ENCODE measurements at places on chromosomes 2 and 18.
A peak's percentile ranks its signal among the peaks of the same experiment; 100 is the strongest.

- DNase-seq, result no peak
Observed at GRCh38 chr2:113977660-113978523, 88.0 kb downstream of the ACTR3 start.

GRCh38 chr2:40480596-40480995, 28.7 kb upstream of the SLC8A1 start:
- DNase-seq, result no peak

GRCh38 chr2:231294571-231295362, 96.3 kb downstream of the ARMC9 start:
- DNase-seq, result no peak

GRCh38 chr2:70678576-70679143, 89.3 kb downstream of the ADD2 start:
- no peak for DNase-seq

DNA sequence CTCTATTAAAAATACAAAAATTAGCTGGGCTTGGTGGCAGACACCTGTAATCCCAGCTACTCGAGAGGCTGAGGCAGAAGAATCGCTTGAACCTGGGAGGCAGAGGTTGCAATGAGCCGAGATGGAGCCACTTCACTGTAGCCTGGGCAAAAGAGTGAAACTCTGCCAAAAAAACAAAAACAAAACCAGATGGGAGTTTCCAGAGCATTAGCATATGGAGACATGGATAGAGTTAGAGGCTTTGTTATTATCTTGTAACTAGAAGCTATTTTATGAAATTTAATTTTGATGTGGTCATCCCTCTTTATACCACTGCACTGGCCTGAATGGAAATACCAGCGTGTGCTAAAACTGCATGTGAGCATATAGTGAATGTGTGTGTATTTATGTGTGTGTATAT, 58.9 kb downstream of the TRAPPC8 start:
- no peak for DNase-seq

GRCh38 chr2:14690926-14691325, 58.4 kb downstream of the LRATD1 start:
- DNase-seq, result no peak

DNA sequence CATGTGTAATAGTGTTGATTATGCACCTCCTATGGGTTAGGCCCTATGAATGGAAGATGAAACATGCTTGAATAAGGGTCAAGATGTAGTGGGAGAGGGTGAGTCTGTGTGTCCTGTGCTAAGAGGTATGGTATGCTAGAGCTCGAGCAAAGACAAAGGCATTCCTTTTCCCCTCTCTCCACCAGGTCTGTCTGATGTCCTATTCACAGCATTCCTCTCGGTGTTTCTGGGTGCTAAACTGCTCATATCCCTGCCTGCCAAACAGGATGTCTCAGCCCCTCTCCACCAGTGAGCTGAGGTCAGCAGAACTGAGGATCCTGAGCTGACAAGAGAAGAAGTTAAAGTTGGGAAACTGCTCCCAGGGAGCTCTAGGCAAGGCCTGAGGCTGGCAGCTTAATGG, 344.9 kb downstream of the TSN start:
- DNase-seq, result no peak

GRCh38 chr2:160087854-160088745, 25.7 kb upstream of the PLA2R1 start:
- no peak for DNase-seq

DNA sequence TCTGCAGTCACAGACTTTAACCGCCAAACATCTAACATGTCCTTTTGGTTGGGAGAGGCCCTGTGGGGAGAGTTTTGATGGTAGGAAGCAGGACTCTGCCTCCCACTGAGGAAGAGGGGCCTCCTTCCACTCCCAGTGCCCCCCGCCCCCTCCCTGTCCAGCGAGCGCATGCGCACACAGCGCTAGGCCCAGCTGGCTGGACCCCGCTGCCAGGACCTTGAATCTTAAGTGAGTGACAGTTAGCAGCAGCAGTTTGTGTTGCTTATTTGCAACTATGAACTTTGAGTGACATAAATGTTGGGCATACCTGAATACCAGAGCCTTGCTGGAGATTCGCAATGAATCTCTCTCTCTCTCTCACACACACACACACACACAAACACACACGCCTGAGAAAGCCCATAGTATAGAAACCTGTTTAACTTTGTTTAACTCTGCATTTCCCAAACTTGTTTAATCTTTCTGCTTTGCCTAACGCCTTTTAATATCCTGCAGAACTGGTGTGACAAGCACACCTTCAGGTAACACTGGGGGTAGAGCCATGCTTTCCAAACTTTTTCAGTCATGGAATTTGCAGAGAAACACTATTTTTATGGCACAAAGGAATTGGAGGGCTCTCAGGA, 134.6 kb upstream of the SMAD2 start:
- DNase-seq, result no peak

DNA sequence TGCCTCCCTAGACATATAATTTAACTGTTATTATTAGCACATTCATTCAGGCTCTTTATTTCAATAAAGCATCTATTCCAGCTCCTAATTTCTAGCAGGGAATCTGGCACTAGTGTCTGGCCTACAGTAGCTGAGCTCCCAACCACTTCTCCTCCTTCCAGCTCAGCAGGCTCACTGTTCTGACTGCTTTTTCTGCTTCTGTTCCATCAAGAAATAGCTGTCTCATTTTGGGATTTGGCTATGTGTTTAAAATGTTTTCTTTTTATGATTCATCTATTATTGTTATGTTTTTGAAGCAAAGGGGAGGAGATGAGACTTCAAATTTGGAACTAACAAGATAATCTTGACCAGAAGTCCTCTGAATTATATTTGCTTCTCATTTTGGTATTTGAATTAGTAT, 172.7 kb upstream of the SMAD7 start:
- no peak for DNase-seq

DNA sequence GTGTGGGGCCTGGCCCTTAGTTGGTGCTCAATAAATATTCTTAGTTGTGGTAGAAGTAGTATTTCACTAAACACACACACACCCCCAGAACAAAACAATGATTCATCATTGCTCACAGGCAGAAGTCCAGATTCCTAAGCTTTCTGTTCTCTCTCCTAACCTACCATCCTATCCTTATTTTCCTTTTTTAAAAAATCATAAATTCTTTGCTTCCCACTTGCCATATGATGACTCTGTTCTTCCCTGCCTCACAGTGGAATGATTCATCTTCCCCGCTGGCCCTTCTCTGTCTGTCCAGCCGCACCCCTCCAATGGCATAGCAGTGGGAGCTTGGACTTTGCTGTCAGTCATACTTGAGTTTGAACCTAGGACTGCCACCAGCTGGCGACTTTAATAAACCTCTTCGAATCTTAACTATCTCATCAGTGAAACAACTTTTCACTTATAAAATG, 5.2 kb downstream of the EML6 start:
- no peak for DNase-seq

DNA sequence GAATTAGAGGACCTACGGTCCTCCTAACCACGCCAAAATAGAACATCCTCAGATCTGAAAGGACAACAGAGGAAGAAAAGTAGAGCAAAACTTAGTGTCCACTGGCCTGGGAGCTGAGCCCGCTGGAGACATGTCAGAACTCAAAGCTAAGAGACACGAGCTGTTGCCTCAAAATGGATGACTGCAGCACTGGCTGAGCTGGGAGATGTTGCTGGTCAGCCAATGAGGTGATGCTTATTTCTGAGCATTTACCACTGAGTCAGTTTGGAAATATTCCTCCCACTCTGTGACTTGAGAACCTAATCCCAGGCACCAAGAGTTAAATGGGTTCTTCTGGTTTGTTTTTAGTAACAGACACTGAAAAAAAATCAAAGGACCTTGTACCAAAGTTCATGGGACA, 32.6 kb downstream of the FBXO15 start:
- no peak for DNase-seq

DNA sequence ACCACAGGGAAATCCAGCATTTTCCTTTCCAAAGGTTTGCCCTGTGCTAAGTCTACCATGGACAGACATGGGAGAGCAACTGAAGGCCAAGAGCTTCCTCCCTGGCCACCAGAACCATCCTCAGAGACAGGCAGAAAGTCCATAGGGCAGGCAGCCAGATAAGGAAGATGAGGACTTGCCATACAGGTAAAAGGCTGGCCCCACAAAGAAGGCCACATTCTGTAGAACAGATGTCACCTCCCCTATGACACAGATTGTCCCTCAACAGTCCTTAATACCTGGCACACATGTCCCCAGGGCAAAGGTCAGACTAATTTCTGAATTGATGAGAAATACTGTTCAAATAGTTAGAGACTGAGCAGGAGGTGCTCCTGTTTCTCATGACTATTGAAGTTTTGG, 52.0 kb downstream of the FECH start:
- no peak for DNase-seq

DNA sequence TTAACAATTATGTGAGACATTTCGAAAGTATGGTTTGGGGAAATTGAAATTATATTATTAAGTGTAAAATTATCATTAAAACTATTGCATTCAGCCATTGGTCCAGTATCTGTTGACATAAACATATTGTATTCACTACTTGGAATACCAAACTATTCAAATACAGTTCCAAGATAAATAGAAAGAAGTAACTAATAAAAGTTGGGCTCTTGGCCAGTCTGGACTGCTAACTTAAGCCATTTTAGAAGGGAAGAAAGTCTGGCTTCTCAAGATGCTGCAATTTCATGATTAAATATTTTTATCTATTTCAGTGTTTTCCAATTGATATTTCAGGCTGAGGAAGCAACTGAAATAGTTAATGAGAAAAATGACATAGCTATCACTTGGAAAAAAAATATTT, 109.8 kb upstream of the CHRNA1 start:
- DNase-seq, result no peak

GRCh38 chr2:24816884-24817283, 23.7 kb downstream of the CENPO start:
- no peak for DNase-seq

GRCh38 chr2:69073928-69074570, 61.1 kb downstream of the ANTXR1 start:
- DNase-seq, result no peak

DNA sequence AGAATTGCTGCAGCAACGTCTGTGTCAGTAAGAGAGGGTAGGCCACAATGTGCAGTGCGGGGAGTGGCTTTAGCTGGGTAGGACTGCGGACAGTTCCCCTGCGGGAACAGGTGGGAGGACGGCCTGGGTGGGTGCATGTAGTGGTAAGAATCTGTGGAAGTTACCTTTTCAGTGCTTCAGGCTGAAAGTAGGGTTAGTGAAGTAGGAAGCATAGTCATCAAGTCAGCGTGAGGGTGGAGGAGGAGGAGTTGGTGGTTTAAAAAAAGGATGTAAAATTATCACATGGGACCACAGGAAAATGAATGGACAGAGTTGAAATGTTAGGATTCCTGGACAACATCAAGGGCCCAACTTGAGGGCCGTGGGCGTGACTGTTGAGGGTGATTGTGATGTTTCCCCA, 13.2 kb downstream of the CEP192 start:
- DNase-seq, result no peak

DNA sequence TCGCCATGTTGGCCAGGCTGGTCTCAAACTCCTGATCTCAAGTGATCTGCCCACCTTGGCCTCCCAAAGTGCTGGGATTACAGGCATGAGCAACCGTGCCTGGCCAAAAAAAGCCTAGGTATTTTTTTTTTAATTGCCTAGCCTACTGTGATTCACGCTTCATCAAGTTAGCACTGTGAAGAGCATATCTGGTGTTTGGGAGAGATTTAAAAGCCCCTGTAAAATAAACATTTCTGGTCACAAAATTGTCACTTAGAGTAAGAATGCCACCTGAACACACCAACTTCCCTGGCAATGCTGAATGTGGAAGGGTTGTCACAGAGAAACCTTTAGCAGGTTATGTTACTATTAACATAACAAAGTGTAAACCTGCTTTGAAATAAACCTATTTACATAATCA, 39.7 kb upstream of the CHAC2 start:
- DNase-seq, result no peak

DNA sequence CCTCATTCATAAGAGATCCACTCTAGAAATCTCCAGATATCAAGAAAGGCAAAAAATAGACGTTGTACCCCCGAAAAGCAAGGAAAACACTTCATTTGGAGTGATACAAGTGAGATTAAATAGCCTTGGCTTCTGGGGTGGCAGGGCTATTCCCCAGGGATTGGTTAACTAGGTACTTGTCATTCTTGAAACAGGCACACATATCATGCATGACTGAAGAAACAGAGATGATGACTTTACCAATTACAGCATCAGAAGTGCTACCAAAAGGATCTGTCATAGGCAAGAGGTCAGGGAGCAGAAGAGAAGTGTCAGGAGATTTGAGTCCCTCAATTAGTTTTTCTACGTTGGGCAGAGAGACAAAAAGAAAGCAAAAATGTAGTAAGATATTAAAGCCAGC, 45.2 kb upstream of the NFU1 start:
- peak; percentile 20 for DNase-seq

DNA sequence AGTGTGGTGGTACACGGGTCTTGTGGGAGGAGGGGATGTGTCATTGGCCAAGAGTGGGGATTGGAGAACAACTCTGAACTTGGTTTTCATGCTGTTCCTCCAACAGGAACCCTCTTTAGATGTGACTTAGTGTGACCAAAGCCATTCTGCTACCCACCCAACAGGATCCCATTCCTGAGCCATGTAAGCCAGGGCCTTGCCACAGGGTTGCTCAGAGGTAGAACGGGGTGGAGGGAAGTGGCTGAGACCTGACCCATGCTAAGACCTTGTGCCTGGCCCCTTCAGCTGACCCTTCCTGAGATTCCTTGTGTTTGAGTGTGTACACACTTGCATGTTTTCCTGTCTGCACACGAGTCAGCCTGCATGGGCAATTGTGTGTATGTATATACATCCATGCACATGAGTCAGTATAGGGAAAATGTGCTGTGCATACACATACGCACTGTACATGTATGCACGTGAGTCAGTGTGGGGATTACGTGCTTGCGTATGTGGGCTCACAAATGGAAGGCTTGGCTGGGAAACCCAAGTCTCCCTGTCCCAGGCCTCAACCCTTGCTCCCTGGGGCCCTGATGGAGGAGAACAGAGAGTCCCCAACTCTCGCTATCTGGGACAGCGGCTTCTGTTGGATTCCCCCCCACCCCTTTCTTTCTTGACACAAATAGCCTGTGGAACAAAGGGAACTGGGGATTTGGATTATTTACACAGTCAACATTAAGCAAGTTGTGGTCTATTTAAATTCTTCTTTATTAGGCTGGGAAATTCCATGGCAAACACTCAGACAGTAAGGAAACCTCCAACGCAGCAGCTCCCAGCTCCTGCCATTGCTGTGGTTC, 339.8 kb downstream of the DYSF start:
- no peak for DNase-seq

GRCh38 chr2:72982219-72982618, 64.9 kb downstream of the EMX1 start:
- no peak for DNase-seq

All from NCI-H774 (cell line).